NAMALWA (cell line): ENCODE measurements at places on chromosomes 7 and 10.

DNA sequence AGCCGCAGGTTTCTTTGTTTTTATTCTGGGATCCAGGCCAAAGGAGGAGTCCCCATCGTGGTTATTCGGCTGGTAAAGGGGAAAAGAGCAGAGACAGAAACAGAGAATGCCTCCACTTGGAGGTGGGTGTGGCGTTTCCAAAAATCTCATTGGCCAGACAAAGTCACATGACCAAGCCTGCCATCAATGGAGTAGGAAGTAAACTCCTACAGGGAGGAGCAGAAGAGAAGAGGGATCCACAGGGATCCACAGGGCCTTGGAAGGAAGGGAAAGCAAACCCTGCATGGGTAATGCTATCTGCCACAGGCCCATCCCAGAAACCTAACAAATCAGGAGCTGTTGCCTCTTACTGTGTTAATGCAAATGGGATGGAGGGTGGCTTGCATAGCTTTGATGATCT is 425.7 kb upstream of the GALNT17 start:
- no peak for DNase-seq

- DNase-seq = no peak
Observed at GRCh38 chr7:24637021-24637420, 63.8 kb downstream of the PALS2 start.

DNA sequence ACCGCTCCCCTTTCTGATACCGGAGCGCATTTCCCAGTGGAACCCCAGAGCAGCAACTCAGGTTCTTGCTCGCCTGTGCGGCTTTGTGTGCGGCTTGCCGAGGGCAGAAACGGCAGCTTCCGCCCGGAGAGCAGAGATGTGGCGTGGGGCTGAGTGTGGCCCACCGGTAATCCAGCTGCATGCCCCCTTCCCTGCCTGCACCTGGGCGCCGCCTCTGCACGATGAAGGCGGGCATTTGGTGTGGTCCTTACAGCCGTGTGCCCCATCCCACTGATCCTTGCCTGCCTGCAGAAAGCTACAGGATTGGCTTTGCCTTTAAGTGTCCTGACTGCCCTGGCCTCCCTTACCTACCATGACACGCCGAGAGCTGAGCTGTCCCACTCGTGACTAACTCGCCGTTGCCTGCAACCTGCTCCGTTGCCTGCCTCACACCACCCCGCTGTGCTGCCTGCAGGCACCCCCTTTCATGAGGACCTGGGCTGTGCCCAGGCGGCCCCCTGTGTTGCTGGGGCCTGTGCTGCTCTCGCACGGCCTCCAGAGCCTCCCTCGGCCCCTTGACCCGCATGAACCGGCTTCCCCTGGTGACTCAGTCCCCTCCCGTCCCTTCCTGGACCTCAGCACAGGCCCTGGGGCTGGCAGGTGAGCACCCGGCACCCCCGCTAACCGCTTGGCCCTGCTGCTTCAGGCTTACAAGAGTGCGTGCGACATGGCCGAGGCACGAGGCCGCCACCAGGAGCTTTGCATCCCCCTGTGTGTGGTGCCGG is 48.0 kb downstream of the PITRM1 start:
- no peak for DNase-seq

DNA sequence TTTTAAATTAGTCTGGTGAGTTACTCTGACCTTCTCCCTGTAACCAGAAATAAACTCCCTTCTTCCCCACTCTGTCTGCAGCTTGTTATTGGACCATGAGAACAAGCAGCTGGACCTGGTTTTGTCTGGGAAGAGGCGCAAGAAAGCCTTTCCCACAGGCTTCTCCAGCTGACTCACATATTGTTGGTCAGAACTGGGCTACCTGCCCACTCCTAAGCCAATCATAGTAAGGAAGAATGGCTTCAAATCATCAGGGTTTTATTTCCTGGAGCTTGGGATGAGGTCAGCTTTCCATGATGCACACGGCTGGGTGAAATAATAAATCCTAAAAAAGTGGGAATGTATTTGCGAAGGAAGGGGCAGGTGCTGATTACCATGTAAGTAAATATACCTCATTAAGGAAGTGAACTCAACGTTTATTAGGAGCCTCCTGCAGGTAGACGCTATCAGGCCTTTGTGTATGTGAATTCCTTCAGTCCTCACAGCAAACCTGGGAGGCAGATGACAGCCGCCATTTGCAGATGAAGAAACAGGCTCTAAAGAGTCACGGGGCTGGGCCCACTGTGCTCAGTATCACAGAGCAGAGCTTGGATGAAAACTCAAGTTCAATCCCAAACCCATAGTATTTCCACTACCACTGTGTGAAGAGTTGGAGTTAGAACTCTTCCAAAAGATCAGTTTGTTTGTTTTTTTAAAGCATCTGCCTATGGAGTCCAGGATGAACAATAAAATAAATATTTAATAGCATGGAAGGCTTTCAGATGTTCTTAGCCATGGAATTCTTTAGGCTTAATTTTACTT is 32.8 kb downstream of the IL15RA start:
- no peak for DNase-seq

DNA sequence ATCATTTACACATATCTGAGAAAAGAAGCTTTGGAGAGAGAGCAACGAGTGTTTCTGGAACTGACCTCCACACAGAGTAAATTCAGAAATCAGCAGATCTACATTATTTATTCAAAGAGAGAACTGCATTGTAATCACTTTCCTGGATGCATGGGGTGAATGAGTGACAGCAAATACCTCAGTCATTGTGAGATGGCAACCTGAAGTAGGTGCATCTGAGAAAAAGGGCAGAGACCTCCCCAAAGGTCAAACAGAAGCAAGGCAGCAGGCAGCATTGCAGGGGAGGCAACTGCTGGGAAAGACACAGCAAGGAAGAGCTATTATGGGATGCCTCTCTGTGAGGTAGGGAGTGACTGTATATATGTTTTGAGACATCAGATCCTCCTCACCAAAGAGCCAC is 26.5 kb upstream of the SMIM30 start:
- no peak for DNase-seq
